ENCODE measurements at places on chromosomes 2 and 18. TPM values are rescaled to one million over a fixed set of nuclear protein-coding genes. Genes with fewer than 3 reads are reported as not detected.

Gene IL1F10
- not detected for total RNA-seq

Gene CD8A
- total RNA-seq: not detected

Gene NYAP2
- total RNA-seq: not detected

DNA sequence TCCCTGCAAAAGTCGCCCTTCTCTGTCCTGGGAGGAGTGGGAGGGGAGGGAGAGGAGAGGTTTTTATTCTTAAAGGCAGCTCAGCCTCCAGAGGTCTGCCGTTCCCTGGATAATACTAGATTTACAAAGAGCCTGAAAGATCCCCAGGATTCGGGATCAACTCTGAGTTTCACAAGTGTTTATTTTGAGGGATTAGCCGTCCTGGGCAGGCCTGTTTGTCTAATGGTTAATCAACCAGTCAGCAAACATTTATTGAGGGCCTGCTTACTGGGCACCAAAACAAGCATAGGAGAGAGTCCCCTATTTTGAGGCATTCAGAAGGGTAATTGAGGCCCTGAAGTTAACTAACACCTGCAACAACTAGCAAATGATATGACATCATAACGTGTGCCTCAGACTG, 152.6 kb upstream of the SLC1A4 start:
- DNase-seq: no peak

All from HT1080 (cell line).